ENCODE measurements at places on chromosomes 13 and 19.
A peak's percentile ranks its signal among the peaks of the same experiment; 100 is the strongest.

DNA sequence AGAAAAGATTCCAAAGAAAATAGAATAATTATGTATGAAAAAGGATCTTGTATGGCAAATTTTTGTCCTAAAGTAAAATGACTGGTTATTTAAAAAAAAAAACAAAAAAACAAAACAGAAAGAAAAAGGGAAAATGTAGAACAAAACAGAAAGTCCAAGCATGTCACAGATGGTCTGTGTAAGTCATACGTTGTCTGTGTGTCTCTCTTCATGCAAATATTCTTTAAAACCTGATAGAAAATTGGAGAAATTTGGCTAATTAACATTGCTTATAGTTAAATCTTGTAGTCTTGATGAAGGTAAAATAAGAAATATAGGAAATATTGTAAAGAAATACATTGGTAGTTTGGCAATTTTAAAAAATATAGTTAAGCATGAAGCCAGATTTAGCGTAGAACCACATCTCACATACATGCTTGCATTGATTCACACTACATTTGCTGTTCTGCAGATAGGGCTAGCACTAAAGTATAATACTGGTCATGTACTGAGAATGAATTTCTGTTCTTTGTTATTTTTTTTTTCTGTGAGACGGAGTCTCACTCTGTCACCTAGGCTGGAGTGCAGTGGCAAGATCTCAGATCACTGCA, 58.4 kb downstream of the SPRYD7 start:
- DNase-seq, result no peak

- DNase-seq, result no peak
These were observed 144.3 kb upstream of the FRY start for GRCh38 chr13:31887286-31887685.

- no peak for DNase-seq
These were observed 26.2 kb downstream of the RAP2A start for GRCh38 chr13:97460004-97460775.

DNA sequence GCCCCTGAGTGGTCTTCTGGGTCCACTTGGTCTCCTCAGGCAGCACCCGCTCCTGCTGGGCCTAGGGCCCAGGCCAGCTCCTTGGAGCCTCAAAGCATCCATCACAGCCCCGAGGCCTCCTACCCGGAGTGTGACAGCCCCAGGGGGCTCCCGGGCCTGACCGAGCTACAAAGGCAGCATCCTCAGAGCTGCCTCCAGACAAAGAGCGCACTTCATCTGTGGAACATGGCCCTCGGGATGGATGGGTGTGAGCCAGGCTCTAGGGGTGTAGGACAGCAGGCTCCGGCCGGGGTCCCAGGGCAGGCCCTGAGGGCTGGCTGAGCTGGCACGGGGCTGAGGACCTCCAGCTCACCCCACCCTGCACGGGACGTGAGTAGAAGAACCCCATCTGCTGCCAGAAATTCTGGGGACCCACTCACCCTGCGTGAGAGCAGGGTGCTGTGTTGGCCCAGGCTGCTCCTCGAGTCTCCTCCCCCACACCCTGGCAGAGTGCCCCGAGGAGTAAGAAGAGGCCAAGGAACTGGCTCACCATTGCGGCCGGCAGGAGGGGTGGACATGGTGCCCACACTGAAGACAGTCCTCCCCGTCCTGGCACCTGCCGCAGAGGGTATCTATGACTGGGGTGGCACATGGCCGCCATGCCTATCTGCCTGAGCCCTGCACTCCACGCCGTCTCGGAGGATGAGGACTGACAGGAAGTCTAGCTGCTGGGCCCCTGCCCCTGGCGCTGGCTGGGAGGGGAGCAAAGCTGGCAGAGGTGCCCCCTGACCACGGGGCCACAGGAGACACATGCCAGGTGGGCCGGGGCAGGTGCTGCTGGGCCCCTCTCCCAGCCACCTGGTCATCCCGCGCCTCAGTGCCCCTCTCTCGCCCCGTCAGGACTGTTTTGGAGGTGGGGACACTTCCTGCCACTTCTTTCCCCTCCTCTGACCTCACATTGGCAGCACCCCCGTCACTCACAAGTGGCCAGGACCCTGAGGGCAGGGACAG, 22.3 kb downstream of the CEBPG start:
- no peak for DNase-seq

GRCh38 chr19:57748029-57748428, 1.4 kb downstream of the ZNF776 start:
- DNase-seq, result no peak

GRCh38 chr13:33537676-33538075, 252.1 kb upstream of the STARD13 start:
- no peak for DNase-seq

GRCh38 chr13:40115426-40115825, 460.0 kb downstream of the COG6 start:
- DNase-seq, result no peak

GRCh38 chr13:59424661-59425060, 739.1 kb downstream of the DIAPH3 start:
- no peak for DNase-seq

DNA sequence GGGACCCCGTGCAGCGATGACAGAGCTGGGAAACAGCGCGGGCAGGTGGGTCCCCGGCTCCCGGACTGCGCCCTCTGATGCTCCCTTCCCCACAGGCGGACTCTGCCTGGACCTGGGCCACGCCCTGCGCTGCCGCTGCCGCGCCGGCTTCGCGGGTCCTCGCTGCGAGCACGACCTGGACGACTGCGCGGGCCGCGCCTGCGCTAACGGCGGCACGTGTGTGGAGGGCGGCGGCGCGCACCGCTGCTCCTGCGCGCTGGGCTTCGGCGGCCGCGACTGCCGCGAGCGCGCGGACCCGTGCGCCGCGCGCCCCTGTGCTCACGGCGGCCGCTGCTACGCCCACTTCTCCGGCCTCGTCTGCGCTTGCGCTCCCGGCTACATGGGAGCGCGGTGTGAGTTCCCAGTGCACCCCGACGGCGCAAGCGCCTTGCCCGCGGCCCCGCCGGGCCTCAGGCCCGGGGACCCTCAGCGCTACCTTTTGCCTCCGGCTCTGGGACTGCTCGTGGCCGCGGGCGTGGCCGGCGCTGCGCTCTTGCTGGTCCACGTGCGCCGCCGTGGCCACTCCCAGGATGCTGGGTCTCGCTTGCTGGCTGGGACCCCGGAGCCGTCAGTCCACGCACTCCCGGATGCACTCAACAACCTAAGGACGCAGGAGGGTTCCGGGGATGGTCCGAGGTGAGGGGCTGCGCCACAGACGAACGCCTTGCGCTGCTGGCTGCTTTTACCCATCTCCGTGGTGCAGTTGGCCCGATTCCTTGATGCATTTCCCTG, 7.8 kb upstream of the SELENOV start:
- peak; percentile 34 for DNase-seq

DNA sequence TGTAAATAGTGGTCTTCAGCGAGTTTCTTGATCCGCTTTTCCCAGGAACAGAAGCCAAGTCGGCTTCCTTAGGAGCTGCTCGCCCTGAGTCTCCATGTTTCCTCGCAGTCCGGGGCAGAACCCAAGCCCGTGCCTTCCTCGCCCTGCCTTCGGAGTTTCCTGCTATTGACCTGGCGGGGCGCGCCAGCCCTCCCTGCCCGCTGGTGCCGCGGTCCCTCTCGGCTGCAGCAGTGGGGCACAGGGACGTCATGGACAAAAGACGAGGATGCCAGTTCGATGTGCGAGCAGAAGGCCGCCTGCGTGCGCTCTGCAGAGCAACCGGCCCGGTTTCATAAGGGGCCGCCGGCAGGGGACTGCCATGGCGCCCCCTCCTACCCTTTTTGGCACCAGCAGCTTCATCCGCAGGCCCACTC, 156.6 kb downstream of the TM9SF2 start:
- peak; percentile 4 for DNase-seq

- DNase-seq, result no peak
These were observed 111.6 kb downstream of the RGCC start for GRCh38 chr13:41568972-41569351.

DNA sequence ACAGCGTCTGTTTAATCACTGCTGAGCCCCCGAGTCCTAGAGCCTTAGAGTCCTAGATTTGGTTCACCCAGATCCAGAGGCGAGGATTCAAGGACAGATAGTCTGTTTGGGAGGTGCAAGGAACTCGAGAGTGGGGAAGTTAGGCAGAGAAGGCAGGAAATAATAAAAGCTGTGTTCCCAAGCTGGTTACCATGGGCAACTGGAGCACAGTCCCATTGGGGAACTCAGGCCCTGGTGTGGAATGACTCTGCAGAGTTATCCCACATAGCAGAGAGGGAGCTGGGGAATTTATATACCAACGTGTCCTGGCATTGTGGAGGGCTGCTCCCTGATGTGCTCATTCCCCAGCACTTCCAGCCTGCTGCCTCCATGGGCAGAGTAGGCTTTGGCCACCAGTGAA, 9.7 kb downstream of the IGSF23 start:
- DNase-seq, result no peak

- DNase-seq, result no peak
These were observed 6.2 kb downstream of the GPR4 start for GRCh38 chr19:45595814-45596213.

DNA sequence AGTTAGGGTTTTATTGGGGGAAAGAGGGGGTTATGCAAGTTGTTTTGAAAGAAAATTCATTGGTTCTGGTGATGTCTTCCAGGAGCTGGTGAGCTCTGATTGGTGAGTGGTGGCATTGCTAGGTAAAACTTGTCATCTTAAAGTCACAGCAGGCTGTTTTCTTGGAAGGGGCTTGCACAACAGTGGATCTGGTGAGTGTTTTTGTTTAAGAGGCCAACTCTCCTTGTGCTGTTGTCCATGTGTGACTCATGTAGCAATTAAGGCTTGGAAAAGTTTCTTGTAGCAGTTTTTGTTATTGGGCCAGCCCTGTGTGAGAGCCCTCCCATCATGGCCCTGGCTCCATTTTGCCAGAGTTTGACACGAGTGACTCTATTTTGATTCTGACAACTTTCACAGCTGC, 109.4 kb downstream of the RFC3 start:
- no peak for DNase-seq

DNA sequence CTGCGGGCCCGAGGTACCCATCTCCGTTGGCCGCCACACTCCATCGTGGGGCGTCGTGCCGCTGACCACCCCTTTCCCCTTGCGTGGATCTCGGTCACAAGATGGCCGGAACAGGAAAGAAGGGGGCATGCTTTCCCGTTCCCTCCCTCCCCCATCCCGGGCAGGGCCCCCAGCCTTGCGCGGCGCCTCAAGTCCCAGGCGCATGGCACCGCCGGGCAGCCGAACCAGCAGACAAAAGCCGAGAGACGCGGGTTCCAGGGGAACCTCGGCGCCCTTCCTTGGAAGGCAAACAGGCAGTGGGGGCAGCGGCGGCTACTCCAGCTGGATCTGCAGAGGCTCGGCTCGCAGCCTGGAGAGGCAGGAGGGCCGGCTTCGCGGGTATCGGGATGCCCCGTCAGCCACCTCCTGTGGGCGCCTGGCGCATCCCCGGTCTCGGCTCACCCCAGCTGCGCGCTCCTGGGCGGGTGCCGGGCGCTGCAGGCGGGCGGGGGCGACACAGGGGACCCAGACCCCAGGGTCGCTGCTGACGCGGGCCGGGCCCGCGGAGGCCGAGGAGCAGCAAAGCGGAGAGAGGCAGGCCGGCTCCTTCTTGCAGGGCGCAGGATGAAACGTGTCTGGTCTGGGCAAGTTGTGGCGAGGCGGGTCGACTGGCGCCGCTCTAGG, 439 bp downstream of the DZIP1 start:
- no peak for DNase-seq

- DNase-seq, result no peak
These were observed 53.1 kb downstream of the ATP7B start for GRCh38 chr13:51958217-51958547.

DNA sequence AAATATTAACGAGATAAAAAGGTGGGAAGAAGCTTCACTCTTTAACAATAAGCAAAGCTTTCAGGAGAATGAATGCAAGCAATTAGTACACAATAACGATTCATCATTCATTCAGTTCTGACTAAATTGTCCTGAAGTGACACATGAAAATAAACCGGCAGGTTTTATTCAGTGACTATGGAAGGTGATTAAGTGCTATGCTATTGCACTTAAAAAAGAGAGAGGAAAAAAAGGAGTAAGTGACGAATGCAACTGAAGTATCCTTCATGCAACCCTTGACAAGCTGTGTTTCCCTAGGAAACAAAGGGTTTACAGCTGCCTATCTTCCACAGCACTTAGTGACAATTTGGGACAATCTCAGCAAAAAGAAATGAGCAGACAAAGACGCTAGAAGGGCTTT, 1.4 kb downstream of the LIG4 start:
- DNase-seq, result no peak

GRCh38 chr13:78341032-78341431, 262.3 kb downstream of the POU4F1 start:
- DNase-seq, result no peak

- no peak for DNase-seq
These were observed 15.7 kb downstream of the CIC start for GRCh38 chr19:42284591-42285341.

GRCh38 chr13:93298713-93299112, 72.1 kb downstream of the GPC6 start:
- no peak for DNase-seq

DNA sequence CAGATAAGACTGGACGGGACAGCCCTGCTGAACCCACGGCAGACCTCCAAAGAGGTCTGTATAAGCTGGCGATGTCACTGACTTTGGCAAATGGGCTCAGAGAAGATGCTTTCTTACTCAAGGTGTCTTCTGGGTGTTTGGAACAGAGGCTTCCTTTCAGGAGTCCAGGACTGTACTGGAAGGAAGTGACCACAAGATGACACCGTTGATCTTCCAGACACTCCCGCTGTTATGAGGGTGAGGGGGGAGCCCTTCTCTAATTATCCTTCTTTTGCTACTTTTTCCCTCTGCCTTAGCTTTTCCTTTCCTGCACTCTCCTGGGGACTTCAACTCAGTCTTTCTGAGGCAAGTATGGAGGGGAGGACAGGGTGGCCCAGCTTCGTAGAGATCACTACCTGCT, 65.2 kb upstream of the ZNF599 start:
- DNase-seq, result no peak

GRCh38 chr13:21625366-21625765, 21.4 kb upstream of the MICU2 start:
- DNase-seq, result peak; percentile 6

GRCh38 chr19:29623726-29624488, 17.8 kb downstream of the POP4 start:
- peak; percentile 40 for DNase-seq

GRCh38 chr13:36559375-36559774, 114.4 kb upstream of the SERTM1 start:
- no peak for DNase-seq
